ENCODE measurements at places on chromosomes 1 and 21.

- DNase-seq, result no peak
Measured at GRCh38 chr1:2183937-2184334, 10.6 kb downstream of the FAAP20 start.

DNA sequence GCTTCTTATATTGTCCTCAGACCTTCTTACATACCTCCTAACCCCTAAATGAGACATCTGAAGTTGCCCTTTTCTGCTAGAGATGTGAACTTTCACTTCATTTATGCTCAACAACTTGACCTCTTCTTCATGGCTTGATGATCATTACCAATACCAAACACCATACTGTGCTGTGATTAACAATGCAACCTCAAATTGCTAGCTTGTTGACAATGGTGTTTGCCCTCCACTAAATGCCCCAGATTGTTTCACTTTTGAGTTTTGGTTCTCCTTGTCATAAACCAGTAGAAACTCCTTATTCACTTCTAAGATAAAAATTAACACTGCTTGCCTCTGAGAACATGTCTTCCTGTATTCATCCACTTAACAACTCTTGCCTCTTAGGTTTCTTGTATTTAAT, 5.6 kb downstream of the JAK1 start:
- DNase-seq, result no peak

DNA sequence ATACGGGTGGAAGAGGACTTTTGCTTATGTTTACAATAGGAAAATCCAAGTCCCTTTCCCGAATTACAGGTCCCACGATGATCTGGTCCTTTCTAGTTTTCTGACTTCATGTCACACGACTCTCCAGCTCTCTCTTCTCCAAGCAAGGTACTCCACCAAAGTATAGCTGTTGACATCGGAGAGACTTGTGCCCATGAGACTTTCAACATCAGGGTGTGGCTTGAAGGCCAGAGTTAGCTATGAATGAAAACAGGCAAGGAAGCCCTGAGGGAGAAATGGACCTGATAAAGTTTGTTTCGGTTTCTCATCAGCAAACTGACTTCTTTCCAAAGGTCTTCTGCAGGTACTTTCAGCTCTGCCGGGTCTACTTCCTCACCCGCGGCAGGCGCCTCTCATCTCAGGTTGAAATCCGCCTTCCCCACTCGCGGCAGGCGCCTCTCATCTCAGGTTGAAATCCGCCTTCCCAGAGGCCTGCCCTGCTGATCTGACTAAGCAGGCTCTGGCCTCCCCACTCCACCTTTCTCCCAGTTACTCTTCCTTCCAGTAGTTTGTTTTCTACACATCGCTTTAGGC, 2.1 kb upstream of the PER3 start:
- no peak for DNase-seq

GRCh38 chr1:159172614-159173291, 1.3 kb downstream of the CADM3 start:
- peak; percentile 32 for DNase-seq

- DNase-seq, result no peak
Measured at GRCh38 chr1:15723631-15724246, 12.3 kb upstream of the SLC25A34 start.

DNA sequence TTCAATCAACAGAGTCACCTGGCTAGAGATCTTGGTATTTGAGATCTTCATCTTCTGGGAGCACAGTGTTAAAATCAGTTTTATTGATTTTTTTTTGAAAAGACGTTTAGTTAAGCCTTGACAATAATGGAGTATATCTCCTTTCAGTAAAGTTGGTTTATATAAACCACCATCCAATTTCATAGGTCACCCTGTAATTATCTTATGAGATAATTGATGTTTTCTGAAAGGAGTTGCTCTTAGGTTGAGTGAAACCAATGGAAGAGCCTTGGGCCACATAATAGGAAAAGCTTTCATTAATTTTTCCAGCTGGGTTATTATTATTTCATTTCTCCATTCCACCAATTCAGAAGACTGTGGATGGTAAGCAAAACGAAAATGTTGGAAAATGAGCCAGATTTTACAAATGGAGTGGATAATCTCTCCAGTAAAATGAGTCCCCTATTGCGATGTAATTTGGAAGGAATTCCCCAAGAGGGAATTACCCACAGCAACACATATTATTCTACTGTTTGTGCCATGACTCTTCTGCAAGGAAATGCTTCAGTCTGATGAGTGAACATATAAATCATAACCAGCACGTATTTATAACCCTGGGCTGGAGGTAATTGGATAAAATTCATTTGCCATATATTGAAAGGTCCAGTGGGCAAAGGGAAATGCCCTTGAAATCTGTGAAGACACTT, 46.2 kb upstream of the TINAGL1 start:
- DNase-seq, result no peak

- DNase-seq, result no peak
Measured at GRCh38 chr1:246641394-246641793, 75.1 kb downstream of the CNST start.

- no peak for DNase-seq
Measured at GRCh38 chr1:78340006-78340405, 150.8 kb upstream of the PTGFR start.

DNA sequence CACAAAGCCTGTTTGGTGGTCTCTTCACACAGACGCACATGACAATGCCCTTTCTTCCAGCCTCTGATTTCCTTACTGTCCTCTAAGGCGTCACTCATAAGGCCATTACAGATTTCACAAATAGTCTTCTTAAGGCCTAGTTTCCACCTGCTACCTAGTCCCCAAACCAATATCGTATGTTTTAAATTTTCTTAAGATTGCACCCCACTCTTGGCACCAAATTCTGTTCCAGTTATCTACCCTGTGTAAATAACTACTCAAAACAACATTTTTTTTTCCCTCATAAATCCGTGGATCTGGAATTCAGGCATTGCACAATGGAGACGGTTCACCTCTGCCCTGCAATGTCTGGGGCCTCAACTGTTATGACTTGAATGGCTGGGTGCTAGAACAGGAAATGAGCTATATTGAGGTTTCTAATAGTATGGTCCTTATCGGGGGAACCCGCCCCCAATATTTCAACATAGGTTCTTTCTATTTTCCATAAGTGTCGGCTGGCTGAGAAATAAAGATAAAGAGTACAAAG, 36.9 kb upstream of the SERTAD4 start:
- DNase-seq, result no peak

GRCh38 chr1:24126018-24126671, 14.2 kb upstream of the MYOM3 start:
- DNase-seq, result no peak

- no peak for DNase-seq
Measured at GRCh38 chr21:15406791-15407190, 323.0 kb upstream of the USP25 start.

- DNase-seq, result no peak
Measured at GRCh38 chr1:221855156-221855555, 113.3 kb upstream of the DUSP10 start.

GRCh38 chr1:185432948-185433347, 115.9 kb upstream of the IVNS1ABP start:
- no peak for DNase-seq

GRCh38 chr1:14782741-14783591, 184.5 kb downstream of the KAZN start:
- DNase-seq, result no peak

GRCh38 chr1:2385606-2386280, 5.6 kb downstream of the MORN1 start:
- DNase-seq, result peak; percentile 51

- DNase-seq, result no peak
Measured at GRCh38 chr1:6854166-6854565, 68.9 kb downstream of the CAMTA1 start.

DNA sequence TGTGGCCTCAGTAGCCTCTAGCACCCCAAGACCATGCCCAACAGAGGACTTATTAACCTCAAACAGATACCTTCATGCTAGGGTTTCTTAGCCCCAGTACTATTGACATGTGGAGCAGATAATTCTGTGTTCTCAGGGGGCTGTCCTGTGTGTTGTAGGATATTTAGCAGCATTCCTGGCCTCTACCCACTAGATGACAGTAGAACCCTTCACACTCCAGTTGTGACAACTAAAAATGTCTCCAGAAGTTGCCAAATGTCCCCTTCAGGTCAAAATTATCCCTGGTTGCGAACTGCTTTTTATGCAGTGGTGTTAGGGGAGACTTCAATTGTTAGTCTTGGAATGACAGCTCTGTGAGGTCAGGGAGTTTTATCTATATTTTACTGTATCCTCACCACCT, 8.1 kb downstream of the KAZN start:
- DNase-seq, result no peak

DNA sequence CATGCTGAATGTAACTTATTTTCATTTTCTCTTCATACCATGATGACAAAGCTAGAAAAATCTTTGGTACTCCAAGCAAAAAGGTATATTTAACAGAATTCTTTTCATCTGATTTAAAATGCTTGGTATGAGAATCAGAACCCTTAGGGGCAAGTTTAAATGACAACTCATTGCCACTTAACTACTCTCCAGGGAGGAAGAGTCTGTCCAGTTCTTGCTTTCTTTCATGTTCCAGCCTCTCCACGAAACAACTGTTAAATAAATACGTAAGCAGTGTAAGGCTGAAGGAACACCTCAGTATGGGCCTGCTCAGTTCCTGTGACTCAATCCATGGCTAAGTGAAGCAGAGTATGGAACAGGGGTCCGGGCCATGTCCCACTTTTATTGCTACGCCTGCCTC, 1.6 kb downstream of the LCE2A start:
- DNase-seq, result no peak

GRCh38 chr1:162765788-162766187, 24.7 kb upstream of the HSD17B7 start:
- no peak for DNase-seq

DNA sequence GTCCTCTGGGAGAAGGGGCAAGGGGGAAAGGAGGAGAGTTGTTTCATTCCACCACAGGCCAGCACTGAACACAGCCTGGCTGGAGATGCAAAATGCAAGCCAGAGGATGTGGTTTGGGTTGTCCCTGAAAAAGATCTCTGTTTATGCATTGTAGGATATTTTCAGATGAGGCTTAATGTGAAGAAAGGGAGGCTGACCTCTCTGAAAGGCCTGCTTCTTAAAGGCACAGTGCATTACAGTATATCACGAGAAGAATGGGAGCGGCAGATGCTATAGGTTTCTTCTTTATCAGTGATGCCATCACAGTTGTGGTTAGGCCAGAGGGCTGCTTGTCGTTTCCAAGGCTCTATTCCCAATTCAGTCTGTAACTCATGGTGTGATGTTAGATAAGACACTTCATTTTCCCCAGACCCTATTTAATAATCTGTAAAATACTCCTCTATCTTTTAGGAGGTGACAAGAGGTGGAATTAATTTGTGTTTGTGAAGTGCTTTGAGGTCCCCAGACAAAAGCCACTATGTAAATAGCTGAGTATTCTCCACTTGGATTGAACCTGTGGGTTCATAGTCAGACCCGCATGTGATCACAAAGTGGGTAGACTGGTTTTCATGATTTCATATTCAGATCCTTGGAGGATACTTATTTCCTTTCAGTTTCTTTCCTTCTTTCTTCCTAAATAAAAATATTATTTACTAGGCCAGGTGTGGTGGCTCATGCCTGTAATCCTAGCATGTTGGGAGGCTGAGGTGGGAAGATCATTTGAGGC, 76.5 kb upstream of the WDR26 start:
- DNase-seq, result no peak

- DNase-seq, result no peak
Measured at GRCh38 chr1:186741640-186742039, 61.4 kb upstream of the PTGS2 start.

DNA sequence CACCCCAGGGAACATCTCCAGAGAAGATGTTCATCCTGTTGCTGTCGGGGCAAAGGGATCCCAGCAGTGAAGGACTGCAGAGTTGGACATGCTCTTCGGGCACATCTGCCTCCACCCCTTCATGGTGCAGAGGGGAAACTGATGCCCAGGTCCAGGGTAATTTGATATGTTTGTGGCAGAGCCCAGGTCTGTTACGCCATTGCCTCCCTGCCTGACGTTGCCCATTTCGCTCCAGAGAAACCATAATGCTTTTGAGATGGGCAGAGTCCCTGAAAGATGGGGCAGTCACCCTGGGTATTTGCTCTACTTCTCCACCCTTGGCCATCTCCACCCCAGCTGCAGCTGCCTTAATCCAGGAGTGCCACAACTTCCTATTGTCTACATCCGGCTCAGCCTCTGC, 290.4 kb upstream of the POU3F1 start:
- DNase-seq, result no peak

- DNase-seq, result no peak
Measured at GRCh38 chr21:41720250-41720649, 46.6 kb downstream of the RIPK4 start.

GRCh38 chr1:154568157-154568815, 708 bp downstream of the CHRNB2 start:
- DNase-seq, result no peak

DNA sequence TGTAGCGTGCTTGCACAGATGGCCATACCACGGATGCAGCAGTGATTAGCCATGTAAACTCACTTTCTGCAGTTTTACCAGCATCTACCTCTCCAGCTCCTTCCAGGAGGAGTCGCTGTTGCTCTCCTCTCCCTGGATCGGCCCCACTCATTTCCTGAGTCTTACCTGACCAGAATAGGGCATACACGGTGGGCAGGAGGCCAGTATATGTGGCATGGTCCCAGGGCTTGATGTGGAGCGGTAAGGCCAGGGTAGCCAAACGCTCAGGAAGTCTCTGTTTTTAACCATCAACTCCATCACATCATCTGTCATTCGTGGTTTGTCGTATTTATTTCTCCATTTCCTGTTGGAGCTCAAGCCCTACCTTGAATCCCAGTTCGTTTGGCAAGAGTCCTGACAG, 163.4 kb upstream of the USP24 start:
- DNase-seq, result peak; percentile 78

GRCh38 chr1:45723248-45723930, 27.1 kb downstream of the IPP start:
- no peak for DNase-seq

DNA sequence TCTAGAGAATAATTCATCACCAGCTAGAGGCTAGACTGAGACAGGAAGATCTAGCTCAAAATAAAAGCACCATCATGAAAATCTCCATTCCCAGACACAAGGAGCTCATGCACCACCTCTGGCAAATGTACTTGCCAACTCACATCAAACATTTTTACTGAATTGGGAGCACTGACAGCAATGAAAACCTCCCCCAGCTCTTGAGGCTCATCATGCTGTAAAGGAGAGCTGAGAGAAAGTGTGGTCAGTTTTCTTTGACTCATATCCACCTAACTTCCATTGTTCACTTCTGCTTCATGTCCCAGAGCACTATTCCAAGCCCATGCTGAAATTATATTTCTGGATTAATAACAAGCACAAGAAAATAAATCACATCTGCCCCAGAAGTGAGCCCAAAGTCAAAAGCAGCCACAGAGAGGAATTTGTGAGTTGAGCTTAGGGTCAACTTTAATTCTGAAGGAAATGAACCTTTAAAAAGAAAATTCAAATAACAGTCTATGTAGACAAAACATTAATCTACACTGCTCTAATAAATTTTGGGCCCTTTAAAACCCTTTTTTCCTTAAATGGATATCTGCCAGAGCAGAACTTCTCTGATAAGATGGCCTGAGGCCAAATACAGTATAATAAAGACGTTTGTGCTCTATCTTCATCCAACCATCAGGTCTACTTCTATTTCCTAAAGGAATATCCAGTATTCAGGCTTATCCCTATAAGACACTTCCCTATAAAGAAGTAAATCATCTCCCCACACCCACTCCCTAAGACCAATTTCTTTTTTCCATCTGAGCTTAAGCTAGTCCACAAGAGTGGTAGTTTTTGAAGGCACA, 85.9 kb upstream of the ADAM30 start:
- DNase-seq, result no peak

GRCh38 chr1:9182784-9183257, 51.8 kb upstream of the H6PD start:
- no peak for DNase-seq

- no peak for DNase-seq
Measured at GRCh38 chr1:2588661-2589430, 2.3 kb downstream of the PRXL2B start.
